Sigmoid colon (tissue), 7 donors: ENCODE measurements at places on chromosomes 2 and 18. TPM values are rescaled to one million over a fixed set of nuclear protein-coding genes. Genes with fewer than 3 reads are reported as not detected.
A peak's percentile ranks its signal among the peaks of the same experiment; 100 is the strongest.

Gene ADD2
- 1.3 TPM for total RNA-seq

Gene MC2R
- not detected for total RNA-seq

Gene DYSF
- 12.5 TPM for total RNA-seq

Gene SPATA3
- not detected for total RNA-seq

Gene SERPINB7
- not detected for total RNA-seq

GRCh38 chr2:232674491-232674890 is 22.6 kb upstream of the GIGYF2 start:
- no peaks in the 10 kb centered on the region for H3K4me1 ChIP-seq
- no peaks in the 10 kb centered on the region for H3K36me3 ChIP-seq
- H3K4me3 ChIP-seq: no peak overlapping the region
- no peak for DNase-seq
- H3K27me3 ChIP-seq: no peaks in the 10 kb centered on the region

DNA sequence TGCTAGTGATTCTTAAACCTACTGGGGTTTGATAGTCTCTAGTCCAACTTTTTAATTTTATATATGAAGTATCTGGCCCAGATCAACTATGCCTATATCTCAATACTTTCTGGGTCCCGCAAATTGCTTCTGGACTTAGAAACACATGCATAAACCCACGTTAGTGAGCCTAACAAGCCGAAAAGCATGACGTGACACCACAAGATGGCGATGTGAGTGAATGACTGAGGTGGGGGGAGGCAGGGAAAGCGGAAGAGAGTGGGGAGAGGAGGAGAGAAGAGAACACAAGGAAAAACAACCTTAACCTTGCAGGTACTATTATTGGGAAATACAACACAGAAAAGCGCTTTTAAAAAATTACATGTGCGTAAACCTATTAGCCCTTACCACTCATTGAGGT is 13.8 kb downstream of the PDIA6 start:
- no peak for DNase-seq
- peaks cover 13% of the 10 kb centered on the region for H3K4me1 ChIP-seq
- H3K27ac ChIP-seq: no peak overlapping the region
- no peaks in the 10 kb centered on the region for H3K27me3 ChIP-seq
- H3K36me3 ChIP-seq: peaks cover 10% of the 10 kb centered on the region

DNA sequence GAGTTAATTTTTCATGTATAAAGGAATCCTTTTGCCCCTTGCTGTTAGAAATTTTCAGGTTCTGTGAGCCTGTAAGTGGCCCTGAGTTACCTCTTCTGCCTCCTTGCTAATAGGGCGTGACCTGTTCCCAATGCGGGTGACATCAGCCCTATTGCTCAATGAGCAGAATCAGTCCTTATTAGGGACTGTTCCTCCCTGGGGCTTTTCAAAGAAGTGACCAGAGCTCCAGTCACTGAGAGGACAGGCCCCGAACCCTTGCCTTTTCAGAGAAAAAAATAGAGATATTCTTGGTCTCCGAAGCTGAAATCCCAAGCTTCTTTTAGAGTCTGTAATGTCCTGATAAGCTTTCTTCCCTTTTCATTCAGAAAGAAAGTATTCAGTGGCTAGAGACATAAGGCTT is 8.2 kb upstream of the APOB start:
- no peak for DNase-seq
- no peak overlapping the region for H3K4me3 ChIP-seq
- no peaks in the 10 kb centered on the region for H3K27me3 ChIP-seq
- H3K36me3 ChIP-seq: no peaks in the 10 kb centered on the region

DNA sequence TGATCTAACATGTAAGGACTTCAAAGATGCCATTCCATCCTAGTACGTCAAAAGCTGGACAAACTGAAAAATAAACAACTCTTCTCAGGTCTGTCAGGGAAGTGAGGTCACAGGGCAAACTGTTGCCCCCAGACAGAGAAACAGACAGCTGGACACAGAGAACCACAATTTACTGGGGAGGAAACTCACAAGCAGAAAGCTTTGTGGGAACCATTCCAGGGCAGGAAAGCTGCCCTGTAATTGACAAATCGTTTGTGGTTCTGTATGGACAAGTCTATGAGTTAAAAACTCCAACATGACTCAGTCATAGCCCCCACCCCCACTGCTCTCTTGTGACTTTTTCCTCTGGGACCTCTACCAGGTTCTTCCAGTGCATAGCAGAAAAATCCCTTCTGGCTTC is 28.4 kb downstream of the MCEE start:
- no peaks in the 10 kb centered on the region for H3K27me3 ChIP-seq
- no peak for DNase-seq
- no peak overlapping the region for H3K4me3 ChIP-seq
- no peak overlapping the region for H3K27ac ChIP-seq
- no peaks in the 10 kb centered on the region for H3K36me3 ChIP-seq
- H3K4me1 ChIP-seq: no peaks in the 10 kb centered on the region

GRCh38 chr2:69594341-69594740 is 49.2 kb downstream of the AAK1 start:
- H3K27ac ChIP-seq: no peak overlapping the region
- H3K36me3 ChIP-seq: no peaks in the 10 kb centered on the region
- no peaks in the 10 kb centered on the region for H3K4me1 ChIP-seq
- H3K4me3 ChIP-seq: no peak overlapping the region
- H3K27me3 ChIP-seq: no peaks in the 10 kb centered on the region

DNA sequence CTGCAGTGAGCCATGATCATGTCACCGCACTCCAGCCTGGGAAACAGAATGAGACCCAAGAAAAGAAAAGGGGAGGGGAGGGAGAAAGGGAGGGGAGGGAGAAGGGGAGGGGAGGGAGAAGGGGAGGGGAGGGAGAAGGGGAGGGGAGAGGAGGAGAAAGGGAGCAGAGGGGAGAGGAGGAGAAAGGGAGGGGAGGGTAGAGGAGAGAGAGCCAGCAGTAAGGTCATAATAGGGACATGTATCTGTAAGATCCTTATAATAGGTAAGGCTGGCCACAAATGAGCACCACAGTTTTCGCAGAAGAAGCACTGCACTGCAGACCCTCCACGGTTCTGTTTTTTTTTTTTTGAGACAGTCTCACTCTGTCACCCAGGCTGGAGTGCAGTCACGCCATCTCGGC is 62.6 kb downstream of the STPG4 start:
- peaks cover 13% of the 10 kb centered on the region for H3K4me1 ChIP-seq
- H3K36me3 ChIP-seq: no peaks in the 10 kb centered on the region
- no peak for DNase-seq
- H3K27ac ChIP-seq: no peak overlapping the region

- H3K27ac ChIP-seq: no peak overlapping the region
- no peak for DNase-seq
- no peak overlapping the region for H3K4me3 ChIP-seq
- no peaks in the 10 kb centered on the region for H3K27me3 ChIP-seq
- no peaks in the 10 kb centered on the region for H3K4me1 ChIP-seq
- H3K36me3 ChIP-seq: no peaks in the 10 kb centered on the region
Measured at GRCh38 chr2:235271936-235272335, 221.9 kb upstream of the AGAP1 start.

GRCh38 chr18:60146220-60146960 is 226.2 kb downstream of the MC4R start:
- no peaks in the 10 kb centered on the region for H3K36me3 ChIP-seq
- no peak overlapping the region for H3K4me3 ChIP-seq
- H3K27ac ChIP-seq: no peak overlapping the region
- H3K4me1 ChIP-seq: no peaks in the 10 kb centered on the region

- H3K4me3 ChIP-seq: no peak overlapping the region
- no peaks in the 10 kb centered on the region for H3K4me1 ChIP-seq
- no peak overlapping the region for H3K27ac ChIP-seq
Measured at GRCh38 chr2:206728277-206729199, 10.3 kb upstream of the DYTN start.

GRCh38 chr2:124804014-124804940 is 779.2 kb downstream of the CNTNAP5 start:
- no peak overlapping the region for H3K27ac ChIP-seq
- H3K4me1 ChIP-seq: no peaks in the 10 kb centered on the region
- no peak overlapping the region for H3K4me3 ChIP-seq
- no peaks in the 10 kb centered on the region for H3K27me3 ChIP-seq
- H3K36me3 ChIP-seq: no peaks in the 10 kb centered on the region

DNA sequence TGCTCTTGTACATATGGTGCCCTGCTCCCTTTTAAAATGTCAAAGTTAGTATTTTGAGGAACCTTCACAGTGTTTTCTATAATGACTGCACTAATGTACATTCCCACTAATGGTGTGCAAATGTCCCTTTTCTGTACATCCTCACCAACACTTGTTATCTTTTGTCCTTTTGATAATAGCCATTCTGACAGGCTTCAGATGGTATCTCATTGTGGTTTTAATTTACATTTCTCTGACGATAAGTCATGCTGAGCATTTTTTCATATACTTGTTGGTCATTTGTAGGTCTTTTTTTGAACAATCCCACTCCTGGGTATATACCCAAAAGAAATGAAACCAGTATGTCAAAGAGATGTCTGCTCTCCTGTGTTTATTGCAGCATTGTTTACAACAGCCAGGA is 268.3 kb downstream of the FBXO15 start:
- no peak for DNase-seq
- H3K4me3 ChIP-seq: no peak overlapping the region
- no peak overlapping the region for H3K27ac ChIP-seq
- H3K4me1 ChIP-seq: no peaks in the 10 kb centered on the region
- no peaks in the 10 kb centered on the region for H3K36me3 ChIP-seq
- H3K27me3 ChIP-seq: no peaks in the 10 kb centered on the region

GRCh38 chr2:1598800-1599199 is 145.5 kb downstream of the PXDN start:
- peaks cover 19% of the 10 kb centered on the region for H3K4me1 ChIP-seq
- H3K4me3 ChIP-seq: no peak overlapping the region
- H3K27me3 ChIP-seq: no peaks in the 10 kb centered on the region
- H3K36me3 ChIP-seq: no peaks in the 10 kb centered on the region

DNA sequence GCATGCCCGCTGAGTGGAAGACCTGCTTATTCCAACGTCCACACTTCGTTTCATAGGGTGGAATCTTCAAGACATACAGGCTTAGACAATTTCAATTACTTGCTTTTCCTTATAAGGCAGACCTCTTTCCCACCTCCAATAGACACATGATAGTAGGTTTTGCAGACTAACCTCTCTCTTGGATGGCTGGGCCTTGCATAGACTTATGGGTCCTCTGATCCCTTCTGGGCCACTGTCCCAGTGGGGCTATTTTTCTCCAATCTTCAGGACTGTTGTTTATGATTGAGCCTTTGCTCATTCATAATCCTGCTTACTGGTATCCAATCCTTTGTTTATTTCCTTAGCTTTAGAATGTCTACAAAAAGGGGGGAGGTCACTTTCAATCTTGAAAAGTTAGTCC is 138.9 kb downstream of the FAM210A start:
- no peak overlapping the region for H3K4me3 ChIP-seq
- H3K27me3 ChIP-seq: no peaks in the 10 kb centered on the region
- no peaks in the 10 kb centered on the region for H3K36me3 ChIP-seq
- H3K27ac ChIP-seq: no peak overlapping the region

GRCh38 chr2:61793389-61793836 is 60.4 kb downstream of the FAM161A start:
- no peaks in the 10 kb centered on the region for H3K27me3 ChIP-seq
- H3K4me3 ChIP-seq: no peak overlapping the region
- no peak overlapping the region for H3K27ac ChIP-seq

GRCh38 chr2:237786936-237787335 is 11.6 kb upstream of the RBM44 start:
- no peak for DNase-seq
- H3K27ac ChIP-seq: no peak overlapping the region
- no peaks in the 10 kb centered on the region for H3K27me3 ChIP-seq
- no peak overlapping the region for H3K4me3 ChIP-seq
- H3K4me1 ChIP-seq: no peaks in the 10 kb centered on the region

GRCh38 chr2:127359520-127359919 is 28.3 kb downstream of the MAP3K2 start:
- H3K4me1 ChIP-seq: no peaks in the 10 kb centered on the region
- no peaks in the 10 kb centered on the region for H3K36me3 ChIP-seq
- no peak overlapping the region for H3K4me3 ChIP-seq
- H3K27ac ChIP-seq: no peak overlapping the region
- no peaks in the 10 kb centered on the region for H3K27me3 ChIP-seq

DNA sequence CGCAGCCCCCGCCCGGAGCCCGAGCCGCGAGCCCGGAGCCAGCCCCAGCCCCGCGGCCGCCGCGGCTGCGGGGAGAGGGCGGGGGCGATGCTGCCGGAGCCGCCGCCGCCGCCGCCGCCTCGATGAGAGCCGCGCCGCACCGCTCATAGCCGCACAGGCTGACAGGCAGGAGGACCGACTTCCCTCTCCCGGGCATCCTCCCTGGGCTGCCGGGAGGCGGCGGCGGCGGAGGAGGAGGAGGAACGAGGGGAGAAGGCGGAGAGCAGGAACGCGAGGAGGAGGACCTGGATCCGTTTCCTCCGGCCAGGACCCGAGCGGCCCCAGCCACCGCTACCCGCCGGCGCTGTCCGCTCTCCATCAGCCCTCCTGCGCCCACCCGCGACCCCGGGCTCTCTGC is 370 bp downstream of the KLHL29 start:
- H3K4me3 ChIP-seq: peak overlapping the region; percentile 75
- peak overlapping the region; percentile 96 for H3K27ac ChIP-seq
- H3K4me1 ChIP-seq: peaks cover 6% of the 10 kb centered on the region
- H3K36me3 ChIP-seq: no peaks in the 10 kb centered on the region

- no peak for DNase-seq
- no peaks in the 10 kb centered on the region for H3K4me1 ChIP-seq
- no peak overlapping the region for H3K27ac ChIP-seq
- H3K27me3 ChIP-seq: no peaks in the 10 kb centered on the region
Measured at GRCh38 chr2:3199627-3200345, 177.8 kb downstream of the EIPR1 start.

DNA sequence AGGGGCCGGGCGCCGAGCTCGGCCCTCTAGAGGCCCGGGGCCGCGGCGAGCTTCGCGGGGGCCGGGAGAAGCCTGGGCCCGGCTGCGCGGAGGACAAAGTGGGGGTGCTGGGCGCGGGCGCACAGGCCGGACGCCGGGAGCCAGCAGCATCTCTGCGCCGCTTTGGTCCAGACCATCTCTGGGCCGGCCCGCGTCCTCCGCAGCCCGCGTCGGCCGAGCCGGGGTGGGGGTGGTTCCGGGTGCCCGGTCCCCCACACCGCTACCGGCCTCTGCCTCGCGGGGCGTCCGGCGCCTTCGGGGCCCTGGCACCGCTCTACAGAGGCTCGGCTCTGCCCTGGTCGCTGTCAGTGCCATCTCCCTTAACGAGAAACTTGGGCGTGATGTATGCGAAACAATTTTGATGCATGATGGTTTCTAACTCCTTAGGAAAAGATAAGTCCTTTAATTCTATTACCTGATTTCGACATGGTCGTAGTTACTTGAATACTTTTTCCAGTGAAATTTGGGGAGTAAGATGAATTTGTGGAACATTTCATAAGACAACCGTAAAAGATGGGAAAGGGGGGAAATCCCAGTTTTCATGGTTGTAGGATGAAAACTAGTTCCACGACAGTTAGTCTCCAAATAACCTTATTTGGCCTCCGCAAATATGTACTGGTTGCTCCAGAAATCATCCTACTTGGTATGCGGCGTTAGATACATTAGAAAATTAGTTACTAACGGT is 562 bp downstream of the TWSG1 start:
- H3K36me3 ChIP-seq: peaks cover 24% of the 10 kb centered on the region
- H3K27me3 ChIP-seq: no peaks in the 10 kb centered on the region
- peak overlapping the region; percentile 76 for H3K4me3 ChIP-seq
- DNase-seq: peak; percentile 75
- peaks cover 28% of the 10 kb centered on the region for H3K4me1 ChIP-seq
- peak overlapping the region; percentile 96 for H3K27ac ChIP-seq

DNA sequence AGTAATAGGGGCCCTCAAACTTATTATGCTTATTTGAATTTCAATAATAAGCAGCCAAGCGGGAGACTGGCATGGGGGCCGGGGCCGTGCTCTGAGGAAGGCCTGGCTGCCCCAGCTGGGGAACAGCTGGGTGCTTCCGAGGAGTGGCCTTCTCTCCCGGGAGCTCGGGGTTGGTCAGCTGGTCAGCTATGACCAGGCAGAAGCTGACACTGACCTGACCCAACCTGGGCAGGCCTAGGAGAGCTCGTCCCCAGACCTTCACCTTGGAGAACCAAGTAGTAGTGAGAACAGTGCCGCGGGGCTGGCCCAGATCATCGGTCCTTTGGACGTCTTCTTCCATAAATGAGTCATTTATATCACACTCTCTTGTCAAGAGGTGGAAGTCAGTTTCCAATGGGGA is 36.1 kb downstream of the RRM2 start:
- no peaks in the 10 kb centered on the region for H3K4me1 ChIP-seq
- no peaks in the 10 kb centered on the region for H3K27me3 ChIP-seq
